Tongue (tissue), 3 donors: ENCODE measurements at places on chromosomes 3 and 15. TPM values are rescaled to one million over a fixed set of nuclear protein-coding genes. Genes with fewer than 3 reads are reported as not detected.

Gene ERICH6
- not detected for total RNA-seq

Gene PLCL2
- total RNA-seq, result 94.1 TPM

DNA sequence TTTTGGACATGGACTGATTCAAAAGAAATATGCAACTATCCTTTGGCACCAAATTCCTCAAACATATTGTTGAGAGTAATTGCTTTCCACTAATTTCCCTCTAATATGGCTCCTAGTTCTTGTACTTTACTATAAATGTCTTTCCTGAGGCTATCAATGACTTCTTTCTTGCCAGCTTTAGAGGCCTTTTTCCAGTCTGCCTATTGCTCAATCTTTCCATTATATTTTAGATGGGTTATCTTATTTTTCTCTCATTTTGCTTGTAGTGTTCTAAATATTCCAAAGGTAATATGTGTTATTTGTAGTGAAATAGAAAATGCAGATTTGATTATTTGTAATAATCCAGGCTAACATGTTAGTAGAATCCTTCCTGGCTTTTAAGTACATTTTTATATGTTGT is 11.5 kb upstream of the TEX9 start:
- DNase-seq, result no peak

DNA sequence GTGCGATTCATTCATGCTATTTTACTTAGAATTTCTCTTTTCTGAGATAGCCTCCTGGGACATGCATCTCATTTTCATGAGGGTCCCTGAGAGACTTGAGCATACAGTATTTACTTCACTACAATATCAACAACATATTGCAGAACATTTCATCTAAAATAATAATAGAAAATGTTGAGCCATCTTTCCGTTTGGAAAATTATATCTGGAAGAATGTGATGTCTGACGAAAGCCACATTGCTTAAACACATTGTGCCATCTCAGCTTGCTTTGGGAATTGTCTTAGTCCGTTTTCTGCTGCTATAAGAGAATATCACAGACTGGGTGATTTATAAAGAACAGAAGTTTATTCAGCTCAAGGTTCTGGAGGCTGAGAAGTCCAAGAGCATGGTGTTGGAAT is 55.5 kb downstream of the DPH6 start:
- no peak for DNase-seq
